ENCODE measurements at places on chromosomes 7 and 10.

GRCh38 chr10:119518936-119519335, 23.6 kb downstream of the RGS10 start:
- DNase-seq = no peak

- no peak for DNase-seq
Measured at GRCh38 chr10:34479520-34480179, 335.4 kb downstream of the PARD3 start.

- no peak for DNase-seq
Measured at GRCh38 chr10:118592675-118593330, 2.6 kb downstream of the PRLHR start.

- DNase-seq = no peak
Measured at GRCh38 chr10:92122941-92123450, 167.9 kb downstream of the CPEB3 start.

DNA sequence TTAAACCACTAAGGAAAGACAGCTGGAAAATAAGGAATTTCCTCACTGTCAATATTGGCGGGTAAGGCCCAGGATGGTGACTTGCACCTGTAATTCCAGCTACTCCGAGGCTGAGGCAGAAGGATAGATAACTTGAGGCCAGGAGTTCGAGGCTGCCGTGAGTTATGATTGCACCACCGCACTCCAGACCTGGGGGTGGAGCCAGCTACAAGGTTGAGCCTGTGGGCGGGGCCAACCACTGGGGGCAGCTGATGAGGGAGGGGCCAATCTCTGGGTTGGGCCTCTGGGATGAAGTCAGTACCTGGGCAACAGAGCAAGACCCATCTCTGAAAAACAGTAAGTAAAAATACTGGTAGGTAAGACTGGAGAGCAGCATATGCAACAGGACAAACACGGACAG, 80.1 kb upstream of the ADO start:
- DNase-seq = no peak

DNA sequence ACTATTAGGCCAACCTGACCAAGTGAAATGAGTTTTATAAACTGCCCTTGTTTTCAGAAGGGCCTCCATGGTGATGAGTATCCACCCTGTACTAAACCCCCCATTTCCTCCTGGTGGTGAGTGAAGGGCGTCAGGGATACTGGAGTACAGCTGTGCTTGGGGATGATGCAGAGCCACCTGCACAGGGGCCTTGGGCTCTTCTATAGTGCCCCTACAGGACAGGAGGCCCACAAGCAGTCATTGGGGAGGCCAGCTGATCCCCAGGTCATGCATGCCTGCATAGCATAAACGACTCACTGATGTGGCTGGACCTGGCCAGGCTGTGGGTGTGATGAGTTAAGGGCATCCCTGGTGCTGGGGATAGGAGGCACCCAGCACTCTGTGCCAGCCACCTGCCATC, 114.1 kb upstream of the CELF2 start:
- DNase-seq = no peak

- DNase-seq = no peak
Measured at GRCh38 chr7:153452661-153453060, 599.5 kb upstream of the DPP6 start.

DNA sequence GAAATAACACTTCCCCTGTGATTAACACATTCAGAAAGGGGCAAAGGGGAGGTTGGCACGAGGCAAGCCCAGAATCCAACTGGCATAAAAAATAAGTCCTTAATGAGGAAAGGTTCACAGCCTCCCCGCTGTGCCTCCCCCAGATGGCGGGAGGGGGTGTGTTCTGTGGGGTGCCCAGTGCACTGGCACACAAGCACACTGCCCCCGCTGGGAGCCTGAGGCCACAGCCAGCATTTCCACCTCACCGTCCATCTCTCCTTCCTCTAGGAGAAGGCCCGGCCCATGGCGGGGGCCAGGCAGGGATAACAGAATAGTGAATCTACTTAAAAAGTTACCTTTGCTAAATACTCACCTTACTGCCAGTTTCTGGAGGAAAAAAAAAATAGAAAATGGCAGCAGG, 43.2 kb downstream of the PRKAG2 start:
- DNase-seq = no peak

GRCh38 chr10:7011994-7012393, 398.8 kb downstream of the SFMBT2 start:
- no peak for DNase-seq

GRCh38 chr7:32039000-32039756, 31.0 kb downstream of the PDE1C start:
- DNase-seq = peak; percentile 13

GRCh38 chr10:31383810-31384588, 65.0 kb downstream of the ZEB1 start:
- DNase-seq = no peak

DNA sequence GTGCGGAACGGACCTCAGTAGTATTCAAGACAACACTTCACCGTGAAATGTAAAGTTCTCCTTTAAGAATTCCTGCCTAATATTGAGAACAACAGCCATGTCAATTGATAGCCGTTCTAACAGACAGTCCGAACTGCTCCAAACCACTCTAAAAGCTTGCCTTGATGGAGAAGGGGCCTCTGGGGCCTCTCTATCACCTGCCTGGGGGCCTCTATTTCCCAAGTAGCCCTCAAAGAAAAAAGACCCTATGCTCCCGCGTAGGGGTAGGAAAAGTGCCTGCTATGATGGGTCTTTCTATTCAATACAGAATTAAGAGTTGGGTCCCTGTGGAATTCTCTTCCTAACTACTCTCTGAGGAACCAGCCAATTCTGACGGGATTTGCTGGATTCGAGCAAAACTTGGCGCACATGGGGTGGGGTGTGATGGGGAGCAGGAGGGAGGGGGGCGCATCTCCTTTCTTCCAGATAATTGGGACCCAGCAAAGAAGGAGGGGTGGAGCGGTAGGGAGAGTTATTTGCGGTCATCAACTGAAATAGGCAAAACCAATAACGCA, 8.3 kb upstream of the DLX6 start:
- DNase-seq = no peak

- peak; percentile 70 for DNase-seq
Measured at GRCh38 chr10:125549653-125550052, 133.3 kb downstream of the TEX36 start.

- DNase-seq = peak; percentile 69
Measured at GRCh38 chr7:55641273-55641691, 69.0 kb upstream of the VOPP1 start.

DNA sequence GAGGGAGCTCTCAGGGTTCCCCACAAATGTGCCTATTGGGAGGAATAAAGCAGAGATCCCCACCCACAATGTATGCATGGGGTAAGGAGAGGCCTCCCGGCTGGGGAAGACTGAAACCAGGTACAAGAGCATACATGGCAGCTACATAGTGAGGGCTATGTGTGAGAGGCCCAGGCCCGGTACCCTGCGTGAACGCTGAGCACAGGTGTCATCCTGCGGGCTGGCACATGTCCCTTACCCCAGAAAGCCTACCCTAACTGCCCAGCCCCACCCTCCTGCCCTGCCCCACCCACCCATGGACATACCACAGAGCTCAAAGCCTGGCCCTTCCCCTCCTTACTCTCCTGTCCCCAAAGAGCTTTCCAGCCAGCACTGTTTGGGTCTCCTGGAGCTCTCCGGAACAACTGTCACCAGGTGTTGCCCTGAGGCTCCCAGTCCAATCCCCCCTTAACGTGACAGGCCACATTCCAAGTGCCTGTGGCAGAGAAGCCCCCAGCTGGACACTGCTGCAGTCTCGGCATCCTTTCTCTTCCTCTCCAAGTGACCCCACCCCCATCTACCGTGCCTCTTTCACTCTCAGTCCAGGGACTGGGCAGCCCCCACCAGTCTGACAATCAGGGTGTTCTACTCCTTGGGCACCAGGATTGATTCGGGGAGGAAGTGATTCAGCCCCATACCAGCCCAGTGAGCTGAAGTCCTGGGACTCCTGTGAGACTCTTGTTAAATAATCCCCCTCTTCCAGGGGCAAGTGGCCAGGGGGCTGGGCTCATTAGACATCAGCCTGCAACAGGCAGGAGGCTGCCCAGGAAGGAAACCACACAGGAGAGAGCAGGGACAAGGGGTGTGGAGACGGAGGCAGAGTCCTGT, 19.6 kb downstream of the GRID1 start:
- DNase-seq = no peak

- peak; percentile 14 for DNase-seq
Measured at GRCh38 chr10:13776861-13777311, 190.1 kb downstream of the PRPF18 start.

DNA sequence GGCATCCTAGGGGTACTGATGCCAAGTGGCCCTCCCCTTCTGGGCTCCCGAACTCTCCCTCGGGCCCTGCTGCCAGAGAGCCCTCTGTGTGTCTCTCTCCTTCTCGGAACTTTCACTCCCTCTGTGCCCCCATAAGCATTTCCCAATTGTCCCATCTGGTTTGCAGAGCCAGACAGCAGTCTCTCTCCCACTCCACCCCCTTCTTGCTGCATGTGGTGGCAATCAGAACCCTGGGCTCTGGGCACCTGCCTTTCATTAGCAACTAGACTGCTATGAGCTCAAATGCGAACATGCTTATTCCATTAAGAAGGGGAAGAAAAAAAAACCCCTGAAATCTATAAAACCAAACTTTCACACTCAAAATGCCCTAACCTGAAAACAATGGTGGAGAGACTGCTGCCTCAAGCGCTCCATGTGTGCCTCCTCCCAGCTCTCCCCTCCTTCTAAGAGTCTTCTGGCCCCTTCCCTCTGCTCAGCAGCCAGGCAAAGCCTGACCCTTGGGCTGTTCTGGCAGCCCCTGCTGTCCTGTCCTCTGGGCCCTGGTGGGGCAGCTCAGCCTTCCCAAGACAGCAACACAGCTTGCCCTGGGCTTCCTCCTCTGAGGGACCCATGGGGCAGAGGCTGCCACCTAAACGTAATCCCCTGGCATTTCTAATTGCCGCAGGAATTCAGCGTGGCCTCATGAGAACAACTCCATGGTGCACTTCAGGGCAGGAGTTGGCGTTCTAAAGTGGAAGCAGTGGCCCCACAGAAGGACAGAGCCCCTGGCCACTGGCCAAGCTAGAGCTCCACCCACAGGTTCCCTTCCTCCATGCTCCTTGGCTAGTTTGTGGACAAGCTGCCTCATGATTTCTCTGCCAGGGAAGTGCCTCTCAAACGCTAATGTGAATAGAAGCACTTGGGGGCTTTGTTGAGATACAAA, 415.4 kb downstream of the PLXNA4 start:
- DNase-seq = no peak

DNA sequence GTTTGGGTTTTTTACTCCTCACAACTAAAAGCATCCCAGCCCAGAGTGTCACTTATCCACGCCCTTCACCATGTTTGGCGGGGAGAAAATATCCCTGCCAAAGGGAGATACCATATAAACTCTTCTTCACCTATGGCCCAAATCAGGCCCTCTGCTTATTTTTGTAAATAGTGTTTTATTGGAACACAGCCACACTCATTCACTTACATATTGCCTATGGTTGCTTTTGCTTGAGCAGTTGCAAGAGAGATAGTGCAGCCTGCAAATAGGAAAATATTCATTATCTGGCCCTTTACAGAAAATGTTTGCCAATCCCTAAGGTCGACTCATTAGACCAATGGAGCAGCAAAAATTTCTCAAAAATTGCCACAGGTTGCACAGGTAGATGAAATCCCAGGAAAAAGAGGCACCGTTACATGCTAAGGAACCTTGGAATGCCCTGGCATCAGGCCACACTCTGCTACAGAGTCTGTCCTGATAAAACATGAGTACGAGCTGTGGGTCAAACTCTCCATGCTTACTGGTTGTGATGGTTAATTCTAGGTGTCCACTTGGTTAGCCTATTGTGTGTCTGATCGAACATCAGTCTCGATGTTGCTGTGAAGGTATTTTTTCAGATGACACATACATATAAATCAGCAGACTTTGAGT, 7.9 kb upstream of the RASSF4 start:
- no peak for DNase-seq

- no peak for DNase-seq
Measured at GRCh38 chr10:13917791-13918190, 331.0 kb downstream of the PRPF18 start.

DNA sequence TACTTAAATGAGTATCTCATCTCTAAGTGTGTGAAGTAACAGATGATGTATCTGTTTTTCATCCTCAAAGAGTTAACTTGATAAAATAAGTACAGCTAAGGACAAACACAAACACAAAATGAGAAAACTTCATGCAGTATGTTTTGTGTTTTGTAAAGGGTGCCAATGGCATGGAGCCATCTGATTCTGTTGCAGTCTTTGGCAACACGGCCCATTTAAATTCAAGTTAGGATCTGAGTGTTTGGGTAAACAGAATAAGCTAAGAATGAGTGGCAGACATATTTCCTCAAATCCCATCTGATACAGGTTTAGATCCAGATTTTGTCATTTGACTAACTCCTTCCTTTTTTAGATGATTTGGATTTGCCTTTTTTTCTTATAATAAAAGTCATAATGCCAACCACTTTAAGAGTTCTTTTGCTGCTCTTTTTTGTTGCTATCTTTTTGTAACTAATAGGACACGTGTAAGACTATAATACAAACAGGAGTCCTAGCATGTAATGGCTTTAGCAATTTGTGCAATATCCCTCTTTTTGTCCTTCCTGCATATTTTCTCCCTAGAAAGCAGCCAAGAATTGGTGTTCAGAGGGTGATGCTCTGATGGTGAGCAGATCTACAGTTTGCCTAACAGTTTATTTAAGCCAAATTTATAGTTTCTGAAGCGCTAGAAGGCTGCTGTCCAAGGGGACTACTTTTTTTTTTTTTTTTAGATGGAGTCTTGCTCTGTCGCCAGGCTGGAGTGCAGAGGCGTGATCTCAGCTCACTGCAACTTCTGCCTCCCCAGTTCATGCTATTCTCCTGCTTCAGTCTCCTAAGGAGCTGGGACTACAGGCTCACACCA, 18.9 kb upstream of the ACTA2 start:
- no peak for DNase-seq

GRCh38 chr7:16923019-16923418, 41.2 kb upstream of the AGR3 start:
- no peak for DNase-seq

GRCh38 chr7:78530351-78530750, 731.8 kb downstream of the PHTF2 start:
- DNase-seq = no peak

DNA sequence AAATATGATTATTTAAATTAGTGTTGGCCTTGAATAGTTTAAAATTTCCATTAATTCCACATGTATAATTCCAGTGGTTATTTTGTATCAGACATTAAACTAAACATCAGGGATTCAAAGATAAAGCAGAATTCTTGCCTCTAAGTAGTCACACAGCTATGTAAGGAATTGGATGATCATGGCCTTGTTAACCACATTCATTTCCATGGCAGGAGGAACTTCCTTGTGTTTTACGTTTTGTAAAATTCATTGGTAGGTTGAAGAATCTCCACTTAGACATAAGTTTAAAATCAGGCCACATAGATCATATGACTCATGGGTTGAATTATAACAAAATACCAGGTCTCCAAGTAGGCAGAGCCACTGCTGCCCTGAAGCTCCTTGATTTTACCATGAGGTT, 289.7 kb downstream of the PLXDC2 start:
- DNase-seq = no peak
